Foreskin melanocyte (primary cell): ENCODE measurements at places on chromosomes 4 and X.

- DNase-seq: no peak
These were observed 448.4 kb downstream of the RAPGEF2 start for GRCh38 chr4:159551281-159551680.

DNA sequence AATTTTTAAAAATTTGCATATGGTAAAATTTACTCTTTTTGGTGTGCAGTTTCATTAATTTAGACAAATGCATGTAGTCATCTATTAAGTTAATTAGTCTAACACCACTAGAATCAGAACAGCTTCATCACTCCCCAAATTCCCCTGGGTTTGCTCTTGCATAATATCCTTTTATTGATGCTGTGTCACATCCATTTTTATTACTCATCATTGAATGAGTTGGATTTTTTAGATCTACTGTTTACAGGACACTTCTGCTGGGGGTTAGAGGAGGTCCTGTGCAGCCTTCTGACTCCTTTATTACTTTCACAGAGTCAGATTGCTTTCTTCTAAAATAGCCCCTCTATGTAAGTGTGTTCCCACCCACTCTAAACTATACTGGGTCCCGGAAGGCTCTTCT is 65.9 kb downstream of the MTHFD2L start:
- no peak for DNase-seq

GRCh38 chrX:97529536-97530200 is 646.0 kb downstream of the RPA4 start:
- DNase-seq: peak; percentile 48

- no peak for DNase-seq
These were observed 140.7 kb downstream of the MAGEB17 start for GRCh38 chrX:16307950-16308349.

DNA sequence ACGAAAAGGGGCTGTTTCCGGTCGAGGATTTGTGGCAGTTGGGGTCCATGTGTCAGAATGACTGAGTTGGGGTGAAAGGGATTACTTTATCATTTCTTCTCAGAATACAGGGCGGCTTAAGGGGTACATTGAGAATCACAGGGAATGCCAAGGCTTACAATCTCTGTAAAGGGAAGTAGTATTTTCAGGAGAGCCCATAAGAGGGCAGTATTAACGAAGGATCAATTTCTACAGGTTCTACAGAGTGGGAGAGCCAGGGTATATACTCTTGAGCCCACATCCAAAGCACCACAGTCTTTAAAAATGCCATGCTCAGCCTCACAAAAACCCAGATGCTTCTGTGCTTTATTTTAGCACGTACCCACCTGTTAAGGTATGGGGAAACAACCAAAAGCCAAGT is 67.7 kb upstream of the ZXDA start:
- no peak for DNase-seq

DNA sequence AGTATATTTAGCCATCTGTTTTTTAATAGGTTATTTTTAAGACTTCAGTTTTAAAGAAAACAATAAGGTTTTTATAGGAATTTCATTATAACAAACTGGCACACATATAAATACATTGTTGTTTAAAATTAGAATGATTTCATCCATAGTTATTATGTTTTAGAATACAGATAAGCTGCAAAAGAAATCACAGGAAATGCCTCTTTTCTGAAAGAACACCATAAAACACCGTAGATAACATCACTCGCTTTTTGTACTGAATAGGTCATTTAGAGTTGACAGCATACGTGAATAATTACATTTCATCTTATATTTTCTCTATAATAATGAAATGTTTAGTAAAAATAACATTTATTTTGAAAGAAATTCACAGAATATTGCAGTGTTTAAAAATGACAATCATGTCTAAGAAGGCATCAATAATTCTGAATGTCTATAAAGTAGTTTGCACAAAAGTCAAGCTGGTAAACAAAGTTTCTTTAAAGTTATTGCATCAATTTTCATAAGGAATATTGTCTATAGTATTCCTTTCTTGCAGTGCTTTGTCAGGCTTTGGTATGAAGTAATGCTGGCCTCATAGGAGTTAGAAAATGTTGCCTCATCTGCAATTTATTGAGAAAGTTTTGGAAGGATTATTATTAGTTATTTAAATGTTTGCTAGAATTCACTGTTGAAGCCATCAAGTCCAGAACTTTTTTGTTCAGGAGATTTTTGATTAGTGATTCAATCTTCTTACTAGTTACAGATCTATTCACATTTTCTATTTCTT is 17.9 kb upstream of the VEGFC start:
- DNase-seq: no peak

DNA sequence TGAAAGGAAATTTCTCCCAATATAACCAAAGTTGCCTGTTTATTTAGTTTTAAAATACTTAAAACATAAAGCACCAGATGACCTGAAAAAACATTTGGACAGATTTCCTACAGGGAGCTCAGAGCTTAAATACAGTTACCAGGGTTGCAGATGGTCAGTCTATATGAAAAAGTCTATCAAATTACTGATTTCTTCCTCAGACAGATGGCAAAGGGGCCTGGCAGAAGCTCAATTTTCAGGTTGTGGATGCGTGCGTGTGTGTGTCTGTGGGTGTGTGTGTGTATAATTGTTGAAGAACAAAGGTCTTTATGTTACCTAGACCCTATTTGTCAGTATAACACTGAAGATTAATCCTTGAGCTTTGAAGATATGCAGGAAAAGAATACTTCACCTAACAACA is 169.4 kb downstream of the MAD2L1 start:
- no peak for DNase-seq

DNA sequence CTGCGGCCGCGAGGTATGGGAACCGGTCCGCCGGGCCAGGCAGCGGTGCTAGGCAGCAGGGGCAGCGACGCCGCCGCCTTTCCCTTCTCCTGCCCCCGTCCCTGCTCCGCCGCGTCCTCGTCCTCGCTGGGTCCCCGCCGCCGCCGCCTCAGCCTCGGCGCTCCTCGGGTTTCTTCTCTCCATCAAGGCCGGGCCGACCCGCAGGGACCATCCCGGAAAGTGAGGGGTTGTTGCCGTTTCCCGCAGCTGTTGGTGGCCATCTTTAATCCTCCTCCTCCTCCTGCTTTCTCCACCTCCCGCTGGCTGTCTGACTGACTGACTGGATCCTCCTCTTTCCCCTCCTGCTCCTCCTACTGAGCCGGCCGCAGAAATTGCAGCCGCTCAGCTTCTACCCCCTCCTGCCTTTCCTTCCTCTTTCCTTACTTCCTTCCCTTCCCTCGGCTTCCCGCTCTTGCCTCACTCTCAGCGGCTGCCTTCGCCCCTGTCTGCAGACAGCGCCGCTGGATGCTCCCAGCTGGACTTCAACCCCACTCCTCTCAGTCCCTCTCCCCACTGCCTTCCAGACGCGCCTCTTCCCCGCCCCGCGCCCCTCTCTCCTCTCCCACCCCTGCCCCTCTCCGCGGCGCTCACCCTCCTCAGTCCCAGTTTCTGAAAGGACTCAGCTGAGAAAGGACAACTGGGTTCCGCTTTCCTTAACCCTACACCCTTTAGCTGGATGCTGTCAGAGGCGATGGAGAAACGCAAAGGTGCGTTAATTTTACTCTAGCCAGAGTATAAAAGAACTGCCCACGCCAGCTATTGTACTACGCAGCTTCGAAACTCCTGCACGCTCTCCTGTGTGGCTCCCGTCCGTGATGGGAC is at the start of gene WDFY3:
Gene WDFY3, minus strand, starts transcription at position 309 of the 861 bp plus-strand sequence. CDS start 106,099 bp downstream, outside the sequence.
- peak; percentile 86 for DNase-seq

DNA sequence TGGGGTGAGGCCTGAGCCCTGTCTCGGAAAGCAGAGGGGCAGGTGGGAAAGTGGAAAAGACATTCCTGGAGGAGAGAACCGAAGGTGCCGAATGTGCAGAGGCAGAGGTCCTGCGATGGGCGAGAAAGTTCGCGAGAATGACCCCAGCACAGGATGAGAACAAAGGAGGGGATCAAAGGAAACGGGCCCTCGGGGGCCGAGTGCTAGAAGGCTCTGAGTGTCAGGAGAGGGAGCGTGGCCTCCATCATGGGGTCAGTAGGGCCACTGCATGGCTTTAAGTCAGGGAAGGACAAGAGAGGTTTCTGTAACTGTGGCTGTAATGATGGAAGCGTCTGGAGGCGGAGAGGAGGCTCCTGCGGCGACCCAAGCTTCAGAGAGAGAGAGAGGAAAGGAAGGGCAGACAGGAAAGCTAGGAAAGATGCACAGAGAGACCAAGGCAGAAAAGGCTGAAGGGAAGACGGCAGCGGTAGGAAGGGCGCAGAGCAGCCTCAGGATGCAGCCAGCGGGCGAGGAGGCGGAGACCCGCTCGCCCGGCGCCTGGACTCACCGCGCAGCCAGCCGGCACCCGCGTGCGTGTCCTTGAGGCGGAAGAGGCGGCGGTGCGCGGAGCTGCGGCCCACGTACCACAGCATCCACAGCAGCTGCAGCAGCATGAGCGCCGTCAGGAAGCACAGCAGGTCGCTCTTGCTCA is 669 bp downstream of the OTOP1 start:
- no peak for DNase-seq

DNA sequence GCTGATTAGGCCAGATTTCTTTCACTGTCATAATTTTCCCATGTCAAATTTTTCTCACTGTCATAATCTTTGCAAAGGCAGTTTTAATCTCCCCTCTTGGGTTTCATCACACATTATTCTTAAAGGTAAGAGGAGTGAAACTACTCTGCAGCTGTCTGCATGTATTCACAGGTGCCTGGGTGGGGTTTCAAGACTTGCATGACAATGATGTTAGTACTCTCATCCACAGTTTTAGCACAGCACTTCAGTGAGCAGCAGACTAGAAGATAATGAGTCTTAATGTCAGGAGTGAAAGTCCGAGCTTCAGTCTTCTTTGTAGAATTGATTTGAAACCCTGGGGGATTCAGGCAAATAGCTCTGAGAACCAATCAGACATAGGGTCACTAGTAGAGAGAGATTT is 182.5 kb upstream of the GALNT7 start:
- DNase-seq: no peak

DNA sequence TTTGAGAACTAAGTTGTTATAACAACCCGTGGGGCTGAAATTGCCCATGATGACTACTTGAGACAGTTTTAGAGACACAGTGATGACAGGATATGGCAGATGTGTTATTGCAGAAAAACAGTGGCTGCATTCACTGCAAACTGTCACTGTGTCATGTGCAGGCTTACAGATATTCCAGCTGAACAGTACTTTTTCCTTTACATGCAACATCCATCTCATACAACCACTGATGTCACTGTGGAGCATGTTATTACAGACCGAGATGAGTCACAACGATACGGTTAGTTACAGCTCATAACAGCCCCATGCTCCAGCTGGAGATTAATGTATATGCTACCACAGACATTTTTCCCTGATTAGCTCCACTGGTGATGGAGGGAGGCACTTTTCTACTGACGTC is 207.4 kb downstream of the TMA16 start:
- DNase-seq: peak; percentile 46
